ENCODE measurements at places on chromosomes 4 and X.

DNA sequence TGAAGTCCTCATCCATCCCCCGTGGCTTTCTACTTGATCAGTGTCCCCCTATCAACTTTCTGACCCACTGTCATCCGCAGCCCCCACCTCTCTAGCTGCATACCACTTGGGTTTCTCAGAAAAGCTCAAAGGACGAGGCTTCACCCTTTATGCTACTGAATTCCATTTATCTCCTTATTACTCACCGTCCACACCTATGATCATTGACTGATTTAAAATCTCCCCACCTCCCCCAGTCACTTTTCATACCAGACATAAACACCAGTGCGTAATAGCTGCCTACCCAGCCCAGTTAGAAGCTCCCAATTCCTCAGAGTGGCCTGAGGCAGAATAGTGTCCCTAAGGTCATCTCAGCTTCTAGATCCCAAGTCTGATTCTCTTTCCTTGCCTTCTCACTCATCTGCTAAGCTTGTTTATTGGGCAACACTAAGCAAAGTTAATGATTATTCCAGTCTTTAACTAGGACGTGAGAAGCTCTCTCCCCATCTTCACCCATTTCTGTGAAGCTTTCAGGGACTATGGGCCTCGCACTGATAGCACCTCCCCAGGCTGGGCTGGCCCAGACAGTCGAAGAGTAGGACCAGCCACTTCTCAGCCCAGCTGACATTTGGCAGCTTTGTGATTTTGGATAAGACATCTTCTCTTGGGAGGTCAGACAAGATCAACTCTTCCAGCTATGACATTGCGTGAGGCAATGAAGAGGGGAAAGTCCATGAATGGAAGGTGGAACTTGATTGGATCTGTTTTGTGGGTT, 7.2 kb upstream of the DDX60L start:
- DNase-seq: no peak

DNA sequence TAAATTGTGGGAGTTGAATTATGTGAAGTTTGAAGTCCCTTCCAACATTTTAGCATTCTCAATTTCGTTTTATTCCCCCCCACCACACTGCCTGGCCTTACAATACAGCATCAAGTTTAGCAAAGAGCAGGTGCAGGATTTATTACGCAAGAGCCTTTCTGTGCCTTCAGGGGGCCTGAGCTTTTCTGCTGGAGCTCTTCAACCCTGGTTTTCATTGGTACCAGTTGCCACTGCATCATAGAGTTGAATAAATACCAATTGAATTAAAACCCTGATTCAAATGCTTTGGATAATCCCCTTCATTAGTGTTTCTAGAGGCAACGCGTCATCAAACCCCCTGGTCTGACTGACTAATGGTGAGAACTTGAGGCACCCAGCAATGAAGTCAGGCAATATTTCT, 43.6 kb upstream of the KIT start:
- DNase-seq: no peak

DNA sequence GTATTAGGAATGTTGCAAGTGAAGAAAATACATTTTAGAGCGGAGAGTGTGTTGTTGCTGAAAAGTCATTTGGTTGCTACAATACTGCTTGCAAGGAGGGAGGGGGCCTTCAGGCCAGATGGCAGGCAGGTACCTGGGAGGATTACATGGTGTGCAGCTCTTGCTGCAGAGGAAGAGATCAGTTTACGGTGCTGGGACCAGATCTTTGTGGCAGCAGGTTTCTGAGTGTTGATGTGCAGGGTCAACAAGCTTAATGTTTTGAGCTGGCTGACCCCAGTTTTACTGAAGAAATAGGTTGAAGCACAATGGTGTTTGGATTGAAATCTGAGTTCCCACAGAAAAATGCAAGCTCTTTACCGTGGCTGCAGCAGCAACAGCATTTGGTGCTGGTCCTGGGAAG, 96.4 kb upstream of the DDIT4L start:
- DNase-seq: no peak

DNA sequence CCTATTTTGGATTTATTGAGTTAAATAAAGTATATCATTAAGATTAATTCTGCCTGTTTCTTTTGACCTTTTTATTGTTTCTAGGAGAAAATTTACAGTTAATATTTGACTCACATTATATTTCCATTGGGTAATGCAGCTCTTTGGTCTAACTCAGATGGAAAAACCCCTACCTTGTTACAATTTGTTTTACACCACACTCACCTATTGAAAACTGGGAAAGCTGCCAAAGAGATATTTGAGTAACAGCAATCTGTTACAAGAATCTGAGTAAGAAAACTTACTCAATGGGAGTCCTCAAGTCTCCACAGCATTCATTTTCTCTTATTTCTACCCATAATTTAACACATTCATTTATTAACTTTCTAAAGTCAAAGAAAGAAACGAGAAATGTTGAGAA, 108.0 kb upstream of the TLL1 start:
- DNase-seq: no peak

- no peak for DNase-seq
These were observed 66.5 kb upstream of the IL1RAPL1 start for GRCh38 chrX:28520786-28521185.

GRCh38 chr4:2412885-2413716, 5.3 kb downstream of the ZFYVE28 start:
- DNase-seq: no peak

GRCh38 chr4:27040356-27040755, 179.7 kb downstream of the STIM2 start:
- DNase-seq: no peak

GRCh38 chrX:143455046-143455445, 62.2 kb downstream of the SPANXN3 start:
- no peak for DNase-seq

DNA sequence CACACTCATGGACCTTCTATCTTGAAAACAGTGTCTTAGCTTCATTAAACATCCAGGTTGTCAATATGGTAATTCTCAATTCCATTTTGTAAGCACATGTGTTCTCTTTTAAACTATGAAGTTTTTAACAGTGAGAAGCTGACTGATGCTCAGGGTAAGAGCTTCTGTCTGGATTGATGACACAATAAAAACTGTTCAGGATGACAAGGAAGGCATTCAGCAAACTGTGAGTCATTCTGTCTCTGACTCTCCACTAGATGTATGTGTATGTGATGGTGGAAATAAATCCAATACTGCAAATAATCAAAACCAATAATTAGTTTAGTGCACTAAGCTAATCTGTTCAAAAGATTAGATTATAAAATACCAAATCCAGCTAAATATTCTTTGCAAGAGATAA, 115.3 kb upstream of the ARX start:
- no peak for DNase-seq

- DNase-seq: no peak
These were observed 91.2 kb downstream of the RLIM start for GRCh38 chrX:74523224-74523623.
